Activated T-cell treated with anti-CD3 and anti-CD28 coated beads for 4 hours (primary cell): ENCODE measurements at places on chromosomes 1 and 21.

DNA sequence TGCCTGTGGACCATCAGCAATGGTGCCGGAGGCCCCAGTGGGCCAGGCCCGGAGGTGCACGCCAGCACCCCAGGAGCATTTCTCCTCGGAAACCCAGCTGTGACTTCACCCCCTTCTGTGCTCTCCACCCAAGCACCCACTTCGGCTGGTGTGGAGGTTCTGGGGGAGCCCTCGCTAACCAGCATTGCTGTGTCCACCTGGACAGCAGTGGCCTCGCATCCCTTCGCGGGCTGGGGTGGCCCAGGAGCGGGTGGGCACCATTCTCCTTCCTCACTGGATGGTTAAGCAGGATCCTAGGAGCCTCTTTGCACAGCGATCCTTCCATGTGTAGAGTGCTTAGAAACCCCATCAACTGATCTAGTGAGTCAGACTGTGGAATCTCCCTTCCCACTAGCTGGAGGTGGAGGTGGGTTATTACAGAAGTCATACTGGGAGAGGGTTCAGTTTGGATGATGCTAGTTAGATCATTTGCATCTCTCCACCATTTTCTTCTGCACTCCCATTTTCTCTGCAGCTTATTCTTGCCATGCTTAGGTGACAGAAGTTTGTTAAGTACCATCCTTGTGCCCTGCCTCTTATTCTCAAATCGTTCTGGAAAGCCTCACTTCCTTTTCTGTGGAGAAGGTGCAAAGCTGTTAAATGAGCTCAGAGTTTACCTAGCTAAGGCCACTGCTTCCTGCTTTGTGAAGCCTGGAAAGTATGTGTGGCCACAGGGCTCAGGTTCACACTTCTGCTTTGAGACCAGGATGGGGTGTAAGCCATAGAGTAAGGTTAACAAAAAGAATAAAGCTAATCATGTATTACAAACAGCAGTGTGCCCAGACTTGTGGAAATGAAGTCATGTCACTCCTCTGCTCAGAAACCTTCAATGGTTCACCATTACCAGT lies 32.3 kb downstream of the TBX19 start:
- no peak for DNase-seq

- no peak for DNase-seq
Observed at GRCh38 chr1:160800645-160801408, 4.9 kb downstream of the LY9 start.

- no peak for DNase-seq
Observed at GRCh38 chr21:33608559-33608958, 20.1 kb upstream of the DONSON start.

- DNase-seq = no peak
Observed at GRCh38 chr1:110582378-110582777, 23.8 kb downstream of the KCNA2 start.

- DNase-seq = no peak
Observed at GRCh38 chr1:232974971-232975370, 24.6 kb downstream of the NTPCR start.

DNA sequence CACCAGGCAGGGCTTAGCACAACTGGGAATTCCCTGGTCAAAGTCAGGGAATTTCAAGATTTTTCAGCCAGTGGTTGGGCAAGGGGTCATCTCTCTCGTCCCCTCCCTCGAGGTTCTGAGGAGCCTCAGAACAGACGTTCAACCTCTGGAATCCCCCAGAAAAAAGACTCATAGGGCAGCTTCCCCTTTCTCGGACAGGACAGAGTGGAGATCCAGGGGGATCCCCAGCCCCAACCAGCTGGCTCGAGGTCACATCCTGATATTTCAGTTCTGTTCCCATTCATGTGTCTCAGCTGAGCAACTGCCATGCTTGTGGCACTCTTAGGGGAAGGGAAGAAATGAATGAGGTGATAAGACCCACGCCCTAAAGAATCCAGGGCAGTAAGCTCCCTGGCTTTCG lies 4.9 kb upstream of the LAD1 start:
- no peak for DNase-seq

GRCh38 chr1:5481889-5482288 lies 510.3 kb downstream of the NPHP4 start:
- peak; percentile 23 for DNase-seq

- no peak for DNase-seq
Observed at GRCh38 chr1:3187415-3188149, 118.6 kb downstream of the PRDM16 start.

GRCh38 chr21:15219894-15220293 lies 155.1 kb upstream of the NRIP1 start:
- no peak for DNase-seq

GRCh38 chr1:204285436-204286305 lies 71.9 kb upstream of the GOLT1A start:
- no peak for DNase-seq

- peak; percentile 54 for DNase-seq
Observed at GRCh38 chr21:33383056-33383888, 19.9 kb upstream of the IFNGR2 start.

- no peak for DNase-seq
Observed at GRCh38 chr1:8969937-8970336, 24.3 kb downstream of the CA6 start.

GRCh38 chr1:115543247-115543646 lies 98.5 kb upstream of the VANGL1 start:
- DNase-seq = no peak

DNA sequence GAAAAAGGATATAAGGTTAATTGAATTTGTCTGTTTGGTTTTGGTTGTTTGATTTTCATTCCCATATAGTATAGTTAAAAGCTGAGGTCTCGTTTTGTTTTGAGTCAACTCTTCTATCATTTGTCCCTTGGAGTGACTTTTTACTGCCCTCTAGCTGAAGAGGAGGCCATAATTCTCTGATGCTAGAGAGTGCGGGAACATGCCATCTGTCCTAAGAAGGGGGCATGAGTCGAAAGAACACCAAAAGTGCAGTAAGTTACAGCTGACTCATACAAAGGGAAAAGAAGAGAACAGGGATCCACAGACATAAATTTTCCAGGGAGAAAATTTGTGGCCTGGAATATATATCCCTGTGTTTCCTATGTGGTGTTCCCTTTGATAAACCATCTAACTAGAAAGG lies 4.1 kb downstream of the KRTAP21-3 start:
- no peak for DNase-seq

- no peak for DNase-seq
Observed at GRCh38 chr1:167487614-167488013, 30.7 kb downstream of the CD247 start.

GRCh38 chr1:116529199-116529631 lies 41.6 kb downstream of the CD58 start:
- DNase-seq = no peak

GRCh38 chr1:119893827-119894700 lies 2.3 kb downstream of the ADAM30 start:
- DNase-seq = no peak

DNA sequence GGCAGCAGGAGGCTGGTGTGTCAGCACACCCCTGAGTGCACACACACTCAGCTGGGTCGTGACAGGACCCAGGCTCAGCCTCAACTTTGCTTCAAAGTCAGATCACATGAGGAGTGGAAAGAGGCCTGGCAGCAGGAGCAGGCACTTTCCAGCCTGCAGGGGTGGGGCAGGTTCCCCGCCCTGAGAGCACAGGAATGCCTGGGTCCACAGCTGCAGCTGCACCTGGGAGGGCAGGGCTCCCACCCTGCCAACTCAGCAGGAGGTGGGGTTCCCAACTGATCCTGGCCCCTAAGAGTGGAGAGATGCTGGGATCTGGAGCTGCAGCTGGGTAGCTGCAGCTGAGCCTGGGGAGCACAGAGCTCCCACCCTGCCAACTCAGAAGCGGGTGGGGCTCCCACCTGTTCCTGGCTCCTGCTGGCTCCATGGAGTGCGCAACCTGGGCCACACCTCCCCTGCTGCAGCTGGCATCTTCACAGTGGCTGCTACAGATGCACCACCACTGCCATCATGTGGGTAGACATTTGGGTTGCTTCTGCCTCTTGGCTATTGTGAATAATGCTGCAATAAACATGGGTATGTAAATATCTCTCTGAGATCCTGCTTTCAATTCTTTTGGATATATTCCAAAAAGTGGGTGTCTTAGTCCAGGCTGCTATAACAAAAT lies 415.4 kb downstream of the TTLL7 start:
- peak; percentile 8 for DNase-seq

- DNase-seq = no peak
Observed at GRCh38 chr1:233790121-233790520, 114.4 kb upstream of the SLC35F3 start.

GRCh38 chr1:10897981-10898728 lies 101.7 kb upstream of the CASZ1 start:
- DNase-seq = no peak

GRCh38 chr1:243558576-243558975 lies 291.5 kb downstream of the AKT3 start:
- no peak for DNase-seq

DNA sequence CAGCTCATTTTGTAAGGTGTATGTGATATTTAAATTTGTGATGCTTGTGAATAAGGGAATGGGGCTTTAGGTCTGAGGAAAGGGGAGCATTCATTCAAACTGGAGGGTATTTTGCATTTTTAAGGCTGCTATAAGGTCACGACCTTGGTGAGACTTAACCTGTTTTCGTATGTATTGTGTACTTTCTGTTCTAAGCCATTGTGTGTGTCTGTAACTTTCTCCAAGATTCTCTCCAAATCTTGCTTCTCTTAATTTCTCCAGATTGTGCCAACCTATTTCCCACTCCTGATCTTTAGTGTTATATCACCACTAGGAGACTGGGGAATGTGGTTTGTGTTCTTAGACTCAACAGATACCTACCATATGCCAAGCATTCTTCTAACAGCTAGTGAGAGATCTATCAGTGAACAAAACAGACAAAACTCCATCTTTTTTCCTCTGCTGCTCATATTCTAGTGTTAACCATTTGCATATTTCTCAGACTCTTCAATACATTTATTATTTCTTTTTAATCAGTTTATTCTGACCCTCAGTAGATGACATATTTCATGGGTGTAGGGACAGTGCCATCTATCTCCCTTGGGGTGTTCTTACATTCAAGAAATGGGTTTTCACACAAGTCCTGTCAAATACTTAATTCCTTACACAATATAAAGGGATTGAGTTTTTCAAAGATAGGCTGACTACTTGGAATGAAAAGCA lies 27.5 kb downstream of the ATP1B1 start:
- DNase-seq = no peak

DNA sequence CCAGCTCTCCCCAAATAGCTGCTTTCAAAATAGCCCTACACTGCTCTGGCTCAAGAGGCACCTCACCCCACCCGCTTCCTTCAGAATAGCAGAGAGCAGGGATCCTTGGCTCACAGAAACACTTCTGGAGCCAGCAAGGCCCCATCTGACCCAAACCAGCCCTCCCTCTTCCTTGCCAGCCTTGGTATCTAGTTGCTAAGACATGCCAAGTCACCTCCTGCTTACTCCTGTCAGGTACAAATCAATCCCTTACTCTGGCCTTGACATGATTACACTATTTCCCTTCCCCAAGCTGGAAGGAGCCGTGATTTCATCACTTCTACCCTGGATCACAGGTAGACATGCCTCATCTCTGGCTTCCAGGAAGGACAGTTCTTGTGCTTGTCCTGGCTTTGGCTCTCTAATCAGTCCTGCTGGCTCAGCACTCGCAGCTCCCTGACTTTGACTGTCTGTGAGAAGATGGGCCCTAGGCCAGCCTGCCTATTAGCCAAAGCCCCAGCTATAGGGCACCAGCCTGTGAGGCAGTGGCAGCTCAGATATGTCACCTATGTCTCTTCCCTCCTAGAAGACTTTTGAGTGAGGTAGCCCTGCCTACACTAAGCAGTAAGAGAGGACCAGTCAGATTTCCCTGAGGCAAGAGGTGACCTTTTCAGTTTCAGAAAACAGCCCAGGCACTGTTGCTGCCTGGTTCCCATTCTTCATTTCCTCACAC lies 8.9 kb upstream of the MUTYH start:
- no peak for DNase-seq

GRCh38 chr1:47191940-47192457 lies 2.2 kb upstream of the PDZK1IP1 start:
- DNase-seq = no peak

- no peak for DNase-seq
Observed at GRCh38 chr1:59198564-59198963, 98.3 kb upstream of the FGGY start.

- no peak for DNase-seq
Observed at GRCh38 chr1:237327061-237327460, 285.1 kb downstream of the RYR2 start.

GRCh38 chr1:218588540-218589172 lies 243.5 kb downstream of the TGFB2 start:
- no peak for DNase-seq

DNA sequence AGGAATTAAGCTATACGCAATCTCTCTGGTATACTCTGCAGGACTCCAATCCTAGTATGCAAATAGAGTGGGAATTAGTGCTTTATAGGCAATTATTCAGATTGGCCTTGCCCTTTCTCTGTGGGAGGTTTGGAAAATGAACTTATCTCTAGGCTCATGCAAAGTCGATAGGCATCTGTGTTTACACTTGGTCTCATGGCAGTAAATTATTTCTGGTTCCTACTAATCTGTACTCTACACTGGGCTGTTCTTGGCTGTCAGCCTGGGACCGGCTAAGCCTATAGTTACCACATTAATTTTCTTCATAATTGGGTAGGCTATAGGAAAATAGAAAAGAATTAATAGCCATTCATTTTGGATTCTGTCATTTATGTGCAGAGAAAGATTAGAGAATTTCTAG lies 544.6 kb downstream of the AMY1C start:
- DNase-seq = no peak

DNA sequence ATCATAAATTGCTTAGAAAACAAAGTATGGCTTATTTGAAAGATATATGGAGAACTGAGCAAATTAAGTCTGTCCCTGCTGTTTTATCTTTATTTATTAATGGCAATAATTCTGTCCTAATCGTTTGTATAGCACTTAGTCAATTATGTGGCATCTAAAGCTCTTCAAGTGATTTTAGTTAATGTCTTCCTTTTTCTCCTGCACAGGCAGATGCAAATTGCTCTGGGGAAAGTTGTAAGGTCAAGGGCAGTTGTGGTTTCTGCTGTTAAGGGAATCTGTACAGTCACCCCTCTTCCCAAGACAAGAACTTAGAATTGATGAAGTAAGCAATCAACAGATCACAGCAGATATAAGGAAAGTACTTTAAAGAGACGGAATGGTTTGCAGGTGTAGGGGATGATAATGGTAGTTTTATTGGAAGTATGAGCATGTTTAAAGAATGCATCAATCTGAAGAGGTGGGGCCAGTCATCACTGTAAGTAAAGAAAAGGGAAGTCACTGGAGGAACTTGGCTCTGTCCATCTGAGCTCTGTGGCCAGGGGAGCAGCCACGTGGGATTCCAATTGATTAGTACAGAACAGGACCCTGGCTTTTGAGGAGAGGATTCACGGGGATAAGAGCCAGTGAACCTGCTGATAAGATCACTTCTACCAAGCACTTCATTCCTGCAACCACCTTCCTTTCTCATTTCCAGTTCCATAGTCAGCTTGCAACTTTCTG lies 116.0 kb upstream of the KCNJ6 start:
- no peak for DNase-seq
